Posterior vena cava (tissue), 2 donors: ENCODE measurements at places on chromosomes 16 and 17. TPM values are rescaled to one million over a fixed set of nuclear protein-coding genes. Genes with fewer than 3 reads are reported as not detected.

The ICAM2 gene
- 36.4 TPM for total RNA-seq

The DOC2B gene
- total RNA-seq: 11.9 TPM

The LAT gene
- 9.7 TPM for total RNA-seq

The RAB26 gene
- not detected for total RNA-seq

The GLYR1 gene
- 72.3 TPM for total RNA-seq

The TBC1D3G gene
- not detected for total RNA-seq

The TP53TG3F gene
- not detected for total RNA-seq

The TGFB1I1 gene
- total RNA-seq: 232 TPM

The MT1H gene
- not detected for total RNA-seq

The ABCA10 gene
- total RNA-seq: 11.2 TPM

The ST6GALNAC1 gene
- total RNA-seq: 2.3 TPM

The HSPB9 gene
- not detected for total RNA-seq

The ARL5C gene
- total RNA-seq: not detected

The TENT4B gene
- total RNA-seq: 13.4 TPM

The SPPL2C gene
- not detected for total RNA-seq

The TMEM114 gene
- not detected for total RNA-seq

The CDRT15L2 gene
- total RNA-seq: not detected

The SAMD14 gene
- 6.7 TPM for total RNA-seq

The GNAO1 gene
- 21.4 TPM for total RNA-seq

The TMEM132E gene
- 0.42 TPM for total RNA-seq

The SCGB1C2 gene
- total RNA-seq: not detected

The SLC38A8 gene
- total RNA-seq: not detected

The RAB37 gene
- total RNA-seq: 1.6 TPM

The PSMD3 gene
- 65.5 TPM for total RNA-seq

The AMFR gene
- 102 TPM for total RNA-seq

The WNK4 gene
- total RNA-seq: 0.05 TPM

The MAP2K4 gene
- total RNA-seq: 43.7 TPM

The TMEM100 gene
- 11.8 TPM for total RNA-seq

The ANKRD40 gene
- total RNA-seq: 77.3 TPM

The IRX6 gene
- total RNA-seq: 0.42 TPM

The ATP1B2 gene
- 2.6 TPM for total RNA-seq

The SLC6A2 gene
- total RNA-seq: not detected

The ATP2C2 gene
- 0.10 TPM for total RNA-seq

The PYCARD gene
- 13.0 TPM for total RNA-seq

The P2RX5 gene
- 2.0 TPM for total RNA-seq

The C17orf50 gene
- not detected for total RNA-seq

The ZNF785 gene
- 10.5 TPM for total RNA-seq

The TPSG1 gene
- total RNA-seq: 0.52 TPM

The GPATCH8 gene
- total RNA-seq: 36.4 TPM

The SLC16A5 gene
- 8.1 TPM for total RNA-seq

The KRT33B gene
- total RNA-seq: not detected
